Naive thymus-derived CD8-positive, alpha-beta T cell (primary cell): ENCODE measurements at places on chromosomes 1 and 21. TPM values are rescaled to one million over a fixed set of nuclear protein-coding genes. Genes with fewer than 3 reads are reported as not detected.

DNA sequence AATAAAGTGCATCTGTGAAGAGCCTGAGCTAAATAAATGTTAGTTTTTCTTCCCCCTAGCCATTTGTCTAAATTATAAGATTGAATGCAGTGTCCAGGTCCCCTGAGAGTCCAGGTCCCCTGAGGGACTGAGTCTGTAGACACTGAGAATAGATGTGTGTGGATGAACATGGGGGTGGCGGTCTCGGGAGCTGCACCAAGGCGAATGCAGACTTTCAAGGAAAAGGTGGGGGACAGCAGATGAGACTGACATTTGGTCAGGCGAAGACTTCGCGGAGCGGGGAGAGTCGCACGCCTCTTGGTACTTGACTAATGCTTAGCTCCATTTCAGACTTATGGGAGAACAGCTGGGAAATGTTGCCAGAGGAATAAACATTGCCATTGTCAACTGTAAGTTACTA, 17.7 kb upstream of the MX2 start:
- DNase-seq, result no peak

- no peak for DNase-seq
These were observed 265.1 kb upstream of the NEGR1 start for GRCh38 chr1:72547412-72547811.

DNA sequence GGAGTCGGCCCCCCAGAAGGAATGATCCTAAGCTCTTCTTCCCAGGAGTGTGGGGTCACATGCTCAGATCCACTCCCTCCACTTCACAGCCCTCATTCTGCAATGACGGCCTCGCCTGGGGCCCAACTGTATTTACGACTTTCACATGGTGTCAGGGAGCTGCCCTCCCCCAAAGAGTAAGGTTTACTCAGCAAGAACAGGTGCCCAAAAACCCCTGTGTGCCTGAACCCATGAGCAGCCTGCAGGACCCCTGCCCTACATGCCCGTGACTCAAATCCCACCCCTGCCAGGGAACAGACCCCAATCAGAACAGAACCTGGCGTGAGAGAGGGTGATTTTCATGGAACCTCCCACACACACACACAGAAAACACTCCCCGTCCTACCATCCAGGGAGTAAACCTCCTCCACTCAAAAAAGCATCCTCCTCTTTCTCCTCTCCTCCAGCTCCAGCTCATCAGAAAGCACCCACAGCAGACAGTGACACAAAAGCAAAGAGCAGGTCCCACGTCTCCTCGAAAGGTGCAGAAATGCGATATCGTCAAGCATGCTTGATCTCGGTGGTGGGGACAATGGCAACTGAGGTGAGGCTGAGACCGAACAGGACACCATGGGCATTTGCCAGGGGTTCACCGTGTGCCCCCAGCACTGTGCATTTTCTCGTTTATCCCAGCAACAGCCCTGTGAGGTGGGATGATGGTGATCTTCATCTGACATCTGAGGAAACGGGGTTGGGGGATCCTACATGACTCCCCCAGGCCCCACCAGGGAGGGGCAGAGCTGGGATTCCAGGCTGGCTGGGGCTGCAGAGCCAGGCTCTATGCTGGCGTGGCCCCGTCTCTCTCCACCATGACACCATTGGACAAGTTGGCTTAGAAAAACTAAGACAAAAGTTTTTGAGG, 397.9 kb downstream of the NPHP4 start:
- no peak for DNase-seq

The MCOLN2 gene
- polyA plus RNA-seq, result 2.7 TPM

GRCh38 chr1:68358439-68358838, 91.3 kb downstream of the RPE65 start:
- DNase-seq, result no peak

The APOBEC4 gene
- polyA plus RNA-seq, result not detected

GRCh38 chr1:229035054-229035747, 235.7 kb upstream of the RAB4A start:
- DNase-seq, result no peak

DNA sequence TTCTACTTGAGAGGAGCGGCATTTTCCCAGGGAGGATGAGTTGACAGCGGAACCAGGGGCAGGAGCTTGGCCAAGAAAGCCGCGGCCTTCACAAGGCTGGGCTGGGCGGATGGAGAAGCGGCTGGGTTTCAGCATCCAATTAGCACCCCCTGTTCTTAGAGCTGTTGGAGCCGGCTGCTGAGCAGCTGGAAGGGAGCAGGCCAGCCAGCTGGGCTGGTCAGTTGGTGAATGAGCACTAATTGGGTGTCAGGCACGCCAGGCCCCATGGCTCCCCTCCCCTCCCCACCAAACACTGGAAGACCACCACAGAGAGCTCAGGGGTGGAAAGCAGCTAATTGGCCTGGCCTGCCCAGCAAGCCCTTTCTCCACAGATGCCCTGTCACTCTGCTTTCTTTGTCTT, 245.6 kb downstream of the RRAGC start:
- no peak for DNase-seq

DNA sequence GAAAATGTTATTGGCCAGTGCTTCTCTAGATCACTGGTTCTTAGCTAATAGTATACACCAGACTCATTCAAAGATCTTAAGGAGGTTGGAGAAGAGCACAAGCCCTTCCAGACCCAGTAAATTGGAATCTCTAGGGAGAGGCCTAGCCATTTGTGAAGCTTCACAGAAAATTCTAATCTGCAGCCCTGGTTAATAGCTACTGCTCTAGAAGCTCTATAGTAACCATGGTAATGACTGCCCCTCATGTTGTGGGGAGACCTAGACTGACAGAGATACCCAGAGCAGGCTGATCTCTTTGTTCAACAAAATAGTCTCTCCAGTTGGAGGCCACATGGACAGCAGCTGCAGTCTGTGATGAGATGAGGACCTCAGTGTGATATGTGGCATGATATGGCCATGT, 31.7 kb downstream of the ARID1A start:
- no peak for DNase-seq

DNA sequence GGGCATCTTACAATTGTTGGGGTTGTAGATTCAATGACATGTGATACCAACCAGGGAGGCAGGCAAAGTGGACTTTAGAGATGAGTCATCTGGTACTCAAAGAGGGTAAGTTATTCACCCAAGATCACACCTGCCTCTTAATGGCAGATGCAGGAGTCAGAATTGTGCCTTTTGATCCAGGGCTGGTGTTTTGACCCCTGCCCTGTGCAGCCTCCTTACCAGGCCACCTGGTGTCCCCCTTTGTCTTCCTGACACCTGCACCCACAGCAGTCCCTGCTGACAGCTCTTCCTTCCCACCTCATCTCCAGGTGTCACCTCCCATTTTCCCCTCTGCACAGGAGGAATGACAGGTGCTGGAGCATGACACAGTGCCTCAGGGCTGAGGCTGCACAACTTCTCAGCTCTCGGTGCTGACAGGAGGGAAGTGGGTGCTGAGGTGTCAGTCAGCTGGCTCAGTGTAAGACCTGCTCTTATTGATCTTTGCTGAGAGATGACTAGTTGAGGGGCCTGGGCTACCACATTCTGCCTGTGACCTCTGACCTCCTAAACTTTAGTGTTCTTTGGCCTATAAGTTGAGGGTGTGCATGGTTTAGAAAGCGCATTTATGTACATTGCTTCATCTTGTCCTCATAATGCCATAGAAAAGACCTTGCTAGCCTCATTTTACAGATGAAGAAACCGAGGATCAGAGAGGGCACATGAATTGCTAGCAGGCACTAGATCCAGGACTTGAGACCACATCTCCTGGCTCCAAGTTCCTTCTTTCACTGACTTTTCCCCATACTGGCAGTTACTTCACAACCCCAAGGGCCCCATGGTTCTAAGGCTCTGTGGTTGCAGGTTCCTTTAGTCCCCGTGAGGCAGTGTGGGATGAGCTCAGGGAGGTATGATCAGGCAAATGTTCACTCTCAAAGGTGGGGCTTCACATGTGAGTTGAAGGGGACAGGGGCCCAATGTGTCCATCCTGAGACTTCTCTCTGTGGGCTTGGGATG, 31.3 kb downstream of the CACNA1E start:
- DNase-seq, result no peak
